ENCODE measurements at places on chromosomes 7 and 10.
A peak's percentile ranks its signal among the peaks of the same experiment; 100 is the strongest.

GRCh38 chr7:134685250-134685649, 38.6 kb downstream of the BPGM start:
- no peak for DNase-seq

DNA sequence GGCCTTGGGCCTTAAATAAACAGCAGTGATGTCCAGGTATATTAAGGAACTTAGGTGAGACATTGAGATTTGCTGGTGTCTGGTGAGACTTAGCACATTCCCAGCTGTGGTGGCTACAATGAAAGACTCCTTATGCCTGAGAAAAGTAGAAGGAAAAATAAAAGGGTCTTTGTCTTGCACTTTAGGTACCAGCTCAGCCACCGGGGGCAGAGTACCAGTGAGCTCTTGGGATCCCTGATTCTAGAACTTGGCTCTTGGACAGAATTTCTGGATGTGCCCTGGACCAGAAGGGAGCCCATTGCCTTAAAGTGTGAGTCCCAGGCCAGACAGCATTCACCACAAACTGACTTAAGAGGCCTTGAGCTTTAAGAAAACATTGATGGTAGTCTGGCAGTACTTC, 1038.7 kb downstream of the SORCS3 start:
- DNase-seq, result no peak

DNA sequence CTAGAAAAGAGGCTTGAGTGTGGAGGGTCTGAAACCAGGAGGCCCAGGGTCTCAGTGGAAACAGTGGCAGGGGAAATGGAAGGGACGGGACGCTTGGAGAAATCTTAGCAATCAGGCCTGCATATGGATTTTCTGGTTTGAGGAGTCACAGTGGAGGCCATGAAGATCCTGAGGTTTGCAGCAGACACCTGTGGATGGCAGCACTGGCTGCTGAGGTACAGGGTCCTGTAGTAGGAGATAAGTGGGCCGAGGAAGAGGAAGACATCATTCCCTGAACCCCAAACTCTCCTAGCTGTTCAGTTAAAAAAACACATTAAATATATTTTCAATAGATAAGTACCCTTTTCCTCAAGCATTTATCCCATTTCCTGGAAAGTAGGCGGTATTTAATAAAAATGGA, 208.8 kb upstream of the IGFBP3 start:
- DNase-seq, result no peak

DNA sequence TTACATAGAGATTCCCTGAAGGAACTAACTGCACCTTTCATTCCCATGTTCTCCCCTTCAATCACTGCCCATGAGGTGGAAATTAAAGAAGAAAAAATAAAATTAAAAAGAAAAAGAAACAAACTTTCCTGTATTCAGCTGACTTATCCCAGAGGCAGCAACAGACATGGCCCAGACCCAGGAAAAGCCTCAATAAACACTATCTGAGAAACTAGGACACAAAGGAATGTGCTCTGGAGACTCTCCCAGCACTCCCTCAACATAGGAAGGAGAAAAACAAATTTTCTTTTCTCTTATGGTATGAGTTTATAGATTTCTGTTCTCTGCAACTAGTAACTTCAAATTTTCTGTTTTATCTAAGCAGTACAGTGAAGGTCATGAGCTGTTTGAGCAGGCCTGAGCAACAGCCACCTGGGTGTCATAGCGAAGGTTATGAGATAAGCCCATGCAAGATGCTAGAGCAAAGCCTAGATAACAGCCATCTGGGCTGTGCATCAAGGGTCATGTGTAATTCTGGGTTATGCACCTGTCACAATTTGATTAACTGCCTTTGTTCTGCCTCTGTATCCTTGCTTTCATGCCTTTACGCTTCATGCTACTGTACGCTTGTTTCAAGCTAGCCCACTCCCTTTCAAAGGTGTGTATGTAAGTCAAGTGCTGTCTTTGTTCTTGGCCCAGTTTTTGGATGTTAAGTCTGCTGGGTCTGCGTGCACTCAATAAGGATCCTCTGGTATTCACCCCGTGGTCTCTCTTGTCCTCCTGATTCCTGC, 11.0 kb upstream of the OR6B1 start:
- no peak for DNase-seq

DNA sequence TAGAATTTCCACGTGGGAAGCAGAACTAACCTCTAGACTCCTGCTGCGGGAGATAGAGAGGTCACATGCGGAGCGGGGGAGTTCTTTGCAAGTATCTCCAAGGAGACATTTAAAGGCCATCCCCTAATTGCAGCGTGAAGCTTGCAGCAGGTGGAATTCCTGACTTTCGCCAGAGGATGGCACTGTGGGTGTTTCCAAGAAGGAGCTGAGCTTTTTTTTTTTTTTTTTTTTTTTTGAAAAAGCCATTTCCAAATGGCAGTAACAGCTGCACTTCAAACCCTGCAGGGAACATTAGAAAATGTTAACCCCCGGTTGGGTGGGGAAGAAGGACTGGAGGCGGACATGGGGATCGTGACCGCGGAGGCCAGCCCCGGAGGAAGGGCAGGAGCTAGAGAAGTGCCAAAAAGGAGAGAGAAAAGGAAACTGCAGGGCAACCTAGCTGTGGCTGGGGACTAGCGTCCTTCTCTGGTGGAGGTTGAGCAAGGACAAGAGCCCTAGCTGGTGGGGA, 487.7 kb downstream of the TYW1 start:
- DNase-seq, result peak; percentile 25

DNA sequence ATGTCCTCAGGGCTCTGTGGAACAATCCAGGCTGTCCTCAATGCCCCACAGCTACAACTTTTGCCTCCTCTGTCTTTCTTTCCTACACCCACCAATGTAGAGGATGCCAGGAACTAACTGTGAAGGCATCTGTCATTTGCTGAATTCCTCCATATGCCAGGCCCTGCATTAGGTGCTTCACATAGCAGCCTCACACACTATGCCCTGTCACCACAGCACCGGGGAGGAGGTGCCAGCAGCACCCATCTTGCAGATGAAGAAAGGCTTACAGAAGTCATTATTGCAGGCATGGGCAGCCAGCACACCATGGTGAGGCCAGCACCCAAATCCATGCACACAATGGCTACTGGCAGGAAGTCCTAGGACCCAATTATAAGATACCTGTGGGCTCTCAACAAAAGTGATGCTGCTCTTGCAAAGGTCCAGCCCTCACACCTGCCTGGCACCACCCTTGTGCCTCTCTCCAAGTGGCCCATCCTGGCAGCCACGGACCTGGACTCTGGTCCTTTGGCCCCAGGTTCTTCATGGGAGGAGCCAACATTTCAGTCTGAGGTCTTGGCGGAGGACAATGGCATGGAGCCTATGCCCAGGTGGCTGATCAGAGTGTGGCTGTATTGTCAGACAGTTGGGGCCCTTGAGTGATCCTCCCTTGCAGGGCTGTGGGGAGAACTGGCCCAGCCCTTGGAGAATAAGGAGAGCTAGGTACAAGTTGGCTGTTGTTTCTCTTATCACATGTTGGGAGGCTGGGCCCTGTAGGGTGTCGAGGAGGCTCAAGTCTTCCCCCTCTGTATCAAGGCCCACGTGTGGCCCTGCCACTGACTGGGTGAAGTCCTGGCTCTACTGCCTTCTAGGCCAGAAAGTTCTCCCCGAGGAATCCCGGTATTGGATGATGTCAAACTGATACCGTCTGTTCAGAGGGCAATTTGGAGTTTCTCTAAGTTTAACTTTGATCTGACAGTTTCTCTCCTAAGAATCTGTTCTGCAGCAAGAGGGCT, 14.4 kb upstream of the MYL7 start:
- no peak for DNase-seq

GRCh38 chr10:132447446-132448247, 50.6 kb downstream of the PWWP2B start:
- DNase-seq, result peak; percentile 85

DNA sequence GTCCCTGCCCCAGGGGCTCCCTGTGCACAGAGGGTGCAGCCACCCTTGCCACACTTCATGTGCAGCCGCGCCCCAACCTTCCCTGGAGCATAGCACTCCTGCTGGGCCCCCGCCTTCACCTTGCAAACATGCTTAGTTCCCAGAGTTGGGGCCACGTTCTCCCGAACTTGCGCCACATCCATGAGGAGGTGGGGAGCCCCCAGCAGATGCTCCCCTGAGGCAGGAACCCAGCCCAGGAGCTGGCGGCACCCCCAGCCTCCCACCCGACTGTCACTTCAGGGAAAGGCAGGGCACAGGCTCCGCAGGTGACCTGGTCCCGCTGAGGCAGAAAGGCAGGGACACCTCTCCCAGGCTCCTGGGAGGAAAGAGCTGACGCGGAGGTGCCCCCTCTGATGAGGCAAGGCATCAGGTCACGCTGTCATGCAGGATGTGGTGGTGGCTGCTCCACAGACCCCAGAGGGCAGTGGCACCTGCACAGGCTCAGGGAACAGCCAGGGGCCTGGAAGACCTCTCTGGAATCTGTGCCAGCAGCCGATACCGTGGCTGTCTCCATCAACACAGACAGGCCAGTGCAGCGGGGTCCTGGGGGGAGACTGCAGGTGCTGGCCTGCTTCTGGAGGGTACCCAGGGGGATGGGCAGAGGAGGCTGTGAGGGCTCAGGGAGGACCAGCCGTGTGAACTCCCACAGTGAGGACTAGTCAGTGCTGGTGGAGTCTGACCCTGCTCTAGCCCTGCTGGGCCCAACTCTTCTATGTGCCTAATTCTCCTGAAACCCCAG, 221.3 kb downstream of the MAD1L1 start:
- DNase-seq, result no peak

DNA sequence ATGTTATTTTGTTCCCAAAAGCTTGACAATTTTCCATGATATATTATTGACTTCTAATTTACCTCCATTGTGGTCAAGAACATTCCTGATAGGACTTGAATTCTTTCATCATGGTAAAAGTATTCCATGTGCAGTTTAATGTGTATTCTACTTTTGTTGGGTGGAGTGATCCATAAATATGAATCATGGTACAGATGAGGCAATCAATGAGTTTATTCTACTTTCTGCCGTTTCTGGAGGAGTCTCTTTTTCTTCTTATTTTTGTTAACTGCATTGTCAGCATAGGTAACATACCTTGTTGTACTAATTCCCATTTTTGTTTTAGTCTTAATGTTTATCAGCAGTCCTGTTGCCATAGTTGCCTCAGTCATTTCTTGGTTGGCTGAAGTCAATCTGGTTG, 69.6 kb downstream of the SHOC2 start:
- no peak for DNase-seq

- no peak for DNase-seq
Measured at GRCh38 chr7:47952224-47952623, 4.0 kb upstream of the PKD1L1 start.

DNA sequence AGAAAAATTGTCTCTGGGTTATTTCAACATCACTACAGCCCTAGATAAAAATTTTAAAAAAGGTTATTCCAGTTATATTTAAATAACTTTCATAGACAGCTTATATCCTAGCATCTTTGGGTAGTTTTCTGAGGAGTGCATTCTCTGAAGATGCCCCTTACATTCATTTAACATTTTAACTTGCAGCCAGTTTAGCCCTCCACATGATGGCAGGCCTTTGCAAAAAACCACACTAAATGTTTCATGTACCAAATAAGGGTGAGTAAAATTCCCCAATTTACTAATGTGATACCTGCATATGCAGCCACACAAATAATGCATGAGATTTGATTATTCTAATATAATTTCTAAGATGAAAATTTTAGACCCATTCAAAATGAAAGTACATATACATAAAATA, 108.4 kb upstream of the ZWINT start:
- no peak for DNase-seq

DNA sequence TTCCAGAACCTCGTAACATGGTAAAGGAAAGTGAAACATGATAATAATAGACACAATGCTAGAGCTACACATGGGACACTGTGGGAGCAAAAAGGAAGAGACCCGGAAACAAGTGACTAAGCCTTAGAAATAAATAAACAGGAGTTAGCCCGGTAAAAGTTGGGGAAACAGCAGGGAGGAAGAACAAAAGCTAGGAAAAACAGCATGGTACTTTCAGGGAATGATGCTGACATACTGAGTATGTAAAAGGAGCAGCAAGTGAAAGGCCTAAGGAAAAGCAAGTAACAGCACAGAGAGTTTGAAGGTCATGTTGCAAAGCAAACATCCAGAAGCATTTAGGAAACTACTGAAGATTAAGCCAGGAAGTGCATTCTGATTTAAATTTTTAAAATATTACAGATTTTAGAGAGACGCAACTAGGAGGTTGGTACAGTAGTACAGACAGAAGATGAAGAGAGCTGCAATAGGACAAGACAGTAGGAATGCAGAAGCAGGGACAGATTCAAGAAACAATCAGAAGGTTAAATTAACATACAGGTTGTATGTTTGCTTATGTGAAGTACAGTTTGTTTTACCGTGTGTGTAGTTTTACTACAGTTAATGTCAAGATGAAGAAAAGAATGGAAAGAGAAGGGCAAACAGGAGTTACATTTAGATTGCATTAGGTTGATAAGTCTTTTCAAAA, 63.7 kb downstream of the ARHGAP12 start:
- DNase-seq, result no peak

DNA sequence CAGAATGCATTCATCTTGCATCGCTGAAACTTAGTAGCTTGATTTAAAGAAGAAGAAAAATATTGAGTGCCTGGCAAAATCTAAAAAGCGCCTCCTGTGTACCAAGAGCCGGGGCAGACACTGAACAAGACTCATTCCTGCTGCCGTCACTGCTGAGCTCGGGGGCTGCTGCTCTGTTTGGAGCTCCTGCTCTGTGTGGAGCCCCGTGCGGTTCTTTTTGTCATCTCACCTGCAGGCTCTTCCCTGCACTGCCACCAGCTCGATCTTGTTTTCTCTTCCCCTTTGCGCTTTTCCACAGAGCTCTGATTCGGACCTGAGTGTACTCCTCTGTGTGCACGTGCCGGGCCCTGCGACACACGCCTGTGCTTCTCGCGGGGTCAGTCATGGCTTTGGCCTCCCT, 462.1 kb upstream of the DPP6 start:
- DNase-seq, result no peak

- DNase-seq, result no peak
Measured at GRCh38 chr7:145909991-145910513, 206.5 kb upstream of the CNTNAP2 start.

DNA sequence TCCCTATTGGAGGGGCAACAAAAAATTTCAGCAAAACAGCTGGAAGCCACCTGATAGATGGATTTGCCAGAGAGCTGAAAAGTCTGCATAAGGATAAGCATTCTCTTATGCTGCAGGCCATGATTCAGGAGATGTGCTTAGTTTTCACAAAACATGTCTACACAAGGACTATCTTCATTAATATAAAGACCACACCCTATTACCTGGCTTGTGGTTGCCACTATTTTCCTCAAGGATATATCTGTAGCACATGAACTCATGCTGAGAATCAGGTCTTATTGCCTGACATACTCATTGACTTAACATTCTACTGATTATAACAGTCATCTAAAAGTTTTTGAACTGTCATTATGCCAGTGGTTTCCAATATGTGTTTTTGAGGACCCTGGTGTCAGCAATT, 7.1 kb upstream of the COL17A1 start:
- no peak for DNase-seq

Measured in activated T-cell treated with anti-CD3 and anti-CD28 coated beads, Interleukin-2, amount 50 U/mL, for 48 hours (primary cell).